IPS-NIHi11 (cell line): ENCODE measurements at places on chromosomes 13 and 19.

DNA sequence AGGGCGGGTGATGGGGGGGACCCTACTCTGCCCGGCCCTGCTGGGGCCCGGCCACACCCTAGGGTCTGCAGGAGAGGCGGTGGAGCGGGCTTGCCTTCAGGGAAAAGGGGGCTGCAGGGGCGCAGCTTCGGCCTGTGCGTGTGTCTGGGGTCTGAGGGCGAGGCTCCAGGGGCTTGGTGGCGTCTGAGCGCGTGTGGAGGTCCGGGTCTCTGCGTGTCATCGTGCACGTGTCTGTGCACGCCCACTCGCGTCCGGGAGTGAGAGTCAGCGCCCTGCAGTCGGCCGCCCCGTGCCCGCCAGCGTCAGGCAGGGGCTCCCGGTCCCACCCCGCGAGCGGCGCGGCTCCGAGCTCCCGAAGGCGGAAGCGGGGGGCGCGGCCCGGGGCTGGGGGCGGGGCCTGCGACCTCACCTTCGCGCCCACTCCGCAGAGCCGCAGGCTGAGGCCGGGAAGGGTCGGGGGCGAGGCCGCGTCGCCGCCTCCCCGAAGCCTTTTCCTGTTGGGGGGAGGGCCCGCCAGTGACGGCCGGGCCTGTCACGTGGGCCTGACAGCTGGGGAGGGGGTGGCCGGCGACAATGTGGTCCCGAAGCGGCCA is at the start of gene ARHGAP45:
Gene ARHGAP45, plus strand, starts transcription at position 420 of the 593 bp plus-strand sequence. CDS start 239 bp downstream, outside the sequence.
- peak; percentile 65 for DNase-seq

DNA sequence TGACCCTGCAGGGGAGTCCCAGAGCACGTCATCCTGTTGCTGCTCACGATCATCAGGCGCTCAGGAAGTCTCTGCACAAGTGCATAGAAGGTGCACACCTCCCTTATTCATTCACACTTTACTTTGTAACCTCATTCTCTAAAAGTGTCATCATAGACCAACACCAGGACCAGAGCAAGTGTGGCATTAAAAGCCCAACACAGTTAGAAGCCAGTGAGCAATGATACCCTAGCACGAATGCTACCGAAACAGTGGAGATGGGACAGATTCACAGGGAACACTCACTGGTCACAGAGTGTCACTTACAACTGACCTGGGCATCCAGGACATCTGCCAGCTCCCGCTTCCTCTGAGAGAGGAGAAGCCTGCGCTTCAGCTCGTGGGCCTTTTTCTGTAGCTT is 17.0 kb downstream of the HAUS8 start:
- no peak for DNase-seq

GRCh38 chr13:102687520-102687919 is 7.3 kb downstream of the METTL21C start:
- no peak for DNase-seq

DNA sequence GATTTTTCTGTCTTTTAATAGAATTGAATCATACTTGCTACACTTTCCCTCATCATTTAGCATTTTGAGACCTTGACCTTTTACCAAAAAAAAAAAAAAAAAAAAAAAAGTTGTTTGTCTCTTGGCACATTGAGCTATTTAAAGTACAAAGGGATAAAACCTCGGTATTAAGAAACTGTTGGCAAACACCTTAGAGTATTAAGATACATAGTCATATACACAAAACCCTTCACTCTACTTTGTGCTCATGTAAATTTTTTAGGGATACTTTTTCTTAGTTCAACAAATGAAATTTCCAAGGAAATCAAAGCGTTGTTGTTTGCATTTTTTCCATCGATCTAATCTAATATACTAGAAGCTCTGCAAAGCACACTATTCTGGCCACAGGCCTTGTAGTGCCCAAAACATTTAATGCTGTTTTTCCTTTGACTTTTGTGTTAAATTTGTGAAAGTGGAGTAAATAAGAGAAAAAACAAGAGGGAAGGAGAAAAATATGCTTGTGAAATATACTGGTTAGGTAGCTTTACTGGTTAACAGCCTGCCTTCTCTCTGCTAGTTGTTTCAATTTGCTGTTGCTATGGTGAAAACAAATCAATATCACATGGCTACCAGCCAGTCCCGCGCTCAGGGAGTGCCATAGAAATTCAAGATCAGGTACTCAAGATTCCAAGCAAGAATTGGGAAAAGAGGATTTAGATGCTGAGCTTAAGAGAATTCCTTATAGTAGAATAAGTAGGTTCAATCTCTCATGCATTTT is 2.6 kb downstream of the MBNL2 start:
- no peak for DNase-seq

GRCh38 chr13:41458761-41459431 is 1.5 kb downstream of the RGCC start:
- DNase-seq: peak; percentile 62

DNA sequence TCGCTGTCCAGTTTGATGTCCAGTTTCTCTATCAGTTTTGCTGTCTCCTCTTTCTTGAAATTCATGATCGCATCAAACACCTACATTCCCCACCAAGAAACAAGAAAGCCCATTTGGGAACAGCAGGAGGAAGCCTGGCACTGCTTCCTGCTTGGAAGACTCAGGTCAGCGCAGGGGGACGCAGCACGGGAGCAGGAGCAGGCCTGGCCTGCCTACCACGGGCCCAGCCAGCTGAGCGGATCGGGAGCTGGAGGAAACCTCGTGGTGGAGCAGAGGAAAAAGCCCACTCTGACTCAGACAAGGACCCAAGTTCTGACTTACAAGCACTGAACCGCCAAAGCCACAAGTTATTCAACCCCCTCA is 3.9 kb downstream of the EEF2 start:
- no peak for DNase-seq

- DNase-seq: no peak
Observed at GRCh38 chr13:89490661-89491060, 1819.5 kb downstream of the SLITRK5 start.

DNA sequence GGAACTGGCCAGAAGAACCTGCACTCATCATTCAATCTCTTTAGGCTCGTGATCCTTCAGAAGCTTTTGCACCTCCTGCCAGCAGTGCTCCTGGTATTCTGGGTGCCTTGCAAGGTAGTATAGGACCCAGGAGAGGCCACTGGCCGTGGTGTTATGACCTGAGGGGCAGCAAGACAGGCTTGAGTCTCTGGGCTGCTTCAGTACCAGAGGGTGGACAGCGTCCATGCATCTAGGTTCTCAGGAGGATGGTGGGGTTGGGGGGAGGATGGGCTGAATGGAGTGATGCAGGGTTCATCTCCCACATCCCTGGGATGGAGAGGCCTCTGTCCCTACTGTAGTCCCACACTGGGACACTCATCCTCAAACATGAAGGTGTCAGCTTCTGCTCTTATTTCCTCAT is 41.1 kb downstream of the OR10H4 start:
- DNase-seq: no peak

DNA sequence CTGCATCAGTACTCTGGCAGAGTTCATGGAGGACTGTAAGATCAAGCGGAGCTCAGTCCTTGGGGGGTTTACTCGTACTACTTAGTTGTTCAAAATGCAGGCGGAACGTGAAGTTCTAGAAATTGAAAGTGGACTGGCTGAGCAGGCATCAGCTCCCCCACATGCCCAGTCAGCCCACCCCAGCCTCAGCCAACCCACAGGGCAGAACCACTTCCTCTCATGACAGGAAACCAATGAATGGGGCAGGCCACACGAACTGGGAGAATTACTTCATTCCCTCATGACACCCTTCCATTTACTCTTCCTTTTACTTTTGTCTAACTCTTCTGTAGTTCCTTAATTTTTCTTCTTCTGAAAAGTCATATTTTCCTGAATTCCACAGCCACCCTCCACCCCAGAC is 71.9 kb downstream of the FLT1 start:
- no peak for DNase-seq
